ENCODE measurements at places on chromosomes 1 and 21.

DNA sequence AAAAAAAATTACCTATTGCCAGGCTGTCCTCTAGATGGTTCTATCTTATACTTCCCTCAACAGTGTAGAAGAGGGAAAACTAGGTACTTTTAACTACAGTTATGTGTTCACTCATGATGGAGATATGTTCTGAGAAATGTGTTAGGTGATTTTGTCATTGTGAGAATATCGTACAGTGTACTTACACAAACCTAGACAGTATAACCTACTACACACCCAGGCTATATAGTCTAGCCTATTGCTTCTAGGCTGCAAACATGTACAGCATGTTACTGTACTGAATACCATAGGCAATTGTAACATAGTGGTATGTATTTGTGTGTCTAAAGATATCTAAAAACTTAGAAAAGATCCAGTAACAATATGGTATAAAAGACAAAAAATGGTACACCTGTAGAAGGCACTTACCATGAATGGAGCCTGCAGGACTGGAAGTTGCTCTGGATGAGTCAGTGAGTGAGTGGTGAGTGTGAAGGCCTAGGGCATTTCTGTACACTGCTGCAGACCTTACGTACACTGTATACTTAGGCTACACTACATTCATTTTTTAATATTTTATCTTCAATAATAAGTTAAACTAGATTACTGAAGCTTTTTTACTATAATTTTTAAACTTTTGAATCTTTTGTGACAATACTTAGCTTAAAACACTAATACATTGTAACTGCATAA lies 13.2 kb downstream of the MGST3 start:
- DNase-seq = no peak

GRCh38 chr21:38183961-38184360 lies 72.8 kb upstream of the KCNJ15 start:
- DNase-seq = no peak

DNA sequence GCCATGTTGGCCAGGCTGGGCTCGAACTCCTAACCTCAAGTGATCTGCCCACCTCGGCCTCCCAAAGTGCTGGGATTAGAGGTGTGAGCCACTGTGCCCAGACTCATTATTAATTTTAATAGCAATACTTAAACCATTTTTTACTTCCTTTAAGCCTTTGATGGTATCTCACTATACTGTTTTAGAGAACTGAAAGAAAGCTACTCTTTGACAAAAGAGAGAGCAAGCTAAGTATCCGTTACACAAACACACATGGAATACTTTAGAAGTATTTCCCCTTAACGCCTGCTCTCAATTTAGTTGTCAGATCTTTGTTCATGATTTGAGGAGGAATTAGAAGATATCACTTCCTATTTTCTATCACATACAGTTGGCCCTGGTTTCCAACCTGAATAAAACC lies 189.4 kb downstream of the COP1 start:
- DNase-seq = no peak

- DNase-seq = no peak
Observed at GRCh38 chr1:9760824-9761223, 62.9 kb downstream of the CLSTN1 start.

DNA sequence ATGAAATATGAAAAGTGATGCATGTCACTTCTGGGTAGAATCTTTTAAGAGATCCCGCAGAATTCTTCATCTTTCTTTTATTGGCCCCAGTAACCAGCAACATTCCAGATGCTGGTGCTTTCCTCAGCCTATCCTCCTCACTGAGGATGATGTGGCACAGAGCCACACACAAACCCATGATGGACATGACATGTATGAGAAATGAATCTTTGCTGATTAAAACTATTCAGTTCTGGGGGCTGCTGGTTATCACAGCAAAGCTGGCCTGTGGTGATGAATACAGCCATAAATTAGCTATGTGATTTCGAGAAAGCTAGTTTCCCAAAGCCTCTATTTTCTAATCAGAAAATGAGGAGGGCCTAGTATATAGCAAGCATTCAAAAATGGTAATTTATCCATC lies 8.3 kb upstream of the ERICH3 start:
- no peak for DNase-seq

DNA sequence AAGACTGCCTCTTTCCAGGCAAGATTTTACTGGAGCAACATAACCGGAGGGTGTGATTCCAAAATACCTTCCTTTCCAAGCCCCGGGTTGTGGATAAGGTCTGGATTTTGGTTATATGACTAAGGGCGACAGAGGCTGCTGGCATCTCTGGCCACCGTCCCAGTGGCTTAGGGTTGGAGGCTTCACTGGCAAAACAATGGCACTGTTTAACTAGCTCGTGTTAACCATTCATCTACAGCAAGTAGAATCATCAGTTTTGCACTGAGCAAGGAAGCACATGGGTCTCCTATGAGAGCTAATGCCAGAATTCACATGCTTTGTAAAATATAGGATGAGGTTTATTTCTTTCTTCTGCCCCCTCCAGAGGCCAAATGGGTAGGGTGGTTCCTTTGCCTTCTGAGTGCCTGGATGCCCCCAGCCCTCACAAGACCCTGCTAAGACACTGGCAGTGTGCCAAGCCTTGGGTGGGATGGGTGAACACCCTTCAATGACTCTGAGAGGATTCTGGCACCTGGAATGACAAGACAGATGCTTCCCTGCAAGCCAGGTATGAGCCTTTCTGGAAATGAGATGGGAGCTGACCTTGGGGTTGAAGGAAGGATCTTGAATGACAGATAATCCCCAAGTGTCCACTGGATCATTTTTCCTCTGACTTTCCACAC lies 36.8 kb downstream of the DHCR24 start:
- DNase-seq = no peak

- DNase-seq = no peak
Observed at GRCh38 chr1:50959303-50959912, 659 bp downstream of the FAF1 start.

GRCh38 chr1:238191170-238191569 lies 300.4 kb upstream of the ZP4 start:
- DNase-seq = no peak

DNA sequence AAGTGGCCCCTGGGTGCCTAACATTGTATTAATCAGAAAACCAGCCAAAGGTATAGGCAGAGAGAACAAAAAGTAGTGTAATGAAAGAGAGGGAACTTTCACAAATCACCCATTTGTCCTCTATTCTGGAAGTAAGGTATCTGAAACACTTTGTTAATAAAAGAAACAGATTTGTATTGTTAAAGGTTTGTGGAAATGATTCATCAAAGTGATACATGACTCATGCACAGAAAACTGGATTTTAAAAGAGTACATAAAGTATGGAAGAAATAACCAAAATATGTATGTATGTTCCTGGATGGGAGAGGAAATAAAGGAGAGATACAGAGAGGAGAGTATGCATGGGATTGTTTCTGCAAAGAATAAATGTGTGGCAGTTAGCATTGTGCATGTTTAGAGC lies 126.8 kb downstream of the RGS21 start:
- no peak for DNase-seq

DNA sequence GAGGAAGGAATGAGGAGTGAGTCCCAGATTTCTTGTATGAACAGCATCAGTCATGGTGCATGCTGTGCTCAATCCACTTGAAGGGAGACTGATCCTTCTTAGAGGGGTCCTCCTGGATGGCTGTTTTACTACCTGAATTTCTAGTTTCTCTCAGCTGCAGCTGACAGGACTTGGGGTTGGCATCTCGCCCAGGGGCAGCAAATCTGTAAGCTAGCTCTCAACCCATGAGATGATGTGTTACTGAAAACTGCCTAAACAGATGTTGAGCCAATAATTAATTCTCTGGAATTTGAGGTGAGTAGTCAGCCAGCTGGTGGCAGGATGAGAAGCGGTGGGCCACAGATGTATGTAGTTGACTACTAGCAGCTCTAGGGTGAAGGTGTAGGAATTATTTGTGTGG lies 19.6 kb downstream of the BACH1 start:
- DNase-seq = no peak

- DNase-seq = no peak
Observed at GRCh38 chr1:58432851-58433668, 113.5 kb downstream of the OMA1 start.

- no peak for DNase-seq
Observed at GRCh38 chr1:244962130-244962529, 97.8 kb upstream of the HNRNPU start.

DNA sequence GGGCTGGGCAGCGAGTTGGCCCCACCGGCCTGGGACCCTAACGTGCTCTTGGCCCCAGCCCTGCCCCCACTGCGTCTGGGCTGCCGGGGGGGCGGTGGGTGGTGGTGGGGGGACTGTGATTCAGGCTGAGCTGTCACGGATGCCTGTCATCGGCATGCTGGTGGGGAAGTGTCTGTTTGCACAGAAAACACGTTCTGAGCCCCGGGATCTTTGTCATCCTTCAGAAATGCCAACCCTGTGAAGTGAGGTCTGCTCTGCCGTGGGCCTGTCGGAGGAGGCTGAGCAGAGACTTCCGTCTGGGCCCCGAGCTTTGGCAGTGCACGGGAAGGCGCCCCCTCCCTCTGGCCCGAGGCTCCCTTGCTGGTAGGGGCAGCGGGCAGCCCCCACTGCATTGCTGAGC lies 24.3 kb upstream of the PLCH2 start:
- DNase-seq = no peak

DNA sequence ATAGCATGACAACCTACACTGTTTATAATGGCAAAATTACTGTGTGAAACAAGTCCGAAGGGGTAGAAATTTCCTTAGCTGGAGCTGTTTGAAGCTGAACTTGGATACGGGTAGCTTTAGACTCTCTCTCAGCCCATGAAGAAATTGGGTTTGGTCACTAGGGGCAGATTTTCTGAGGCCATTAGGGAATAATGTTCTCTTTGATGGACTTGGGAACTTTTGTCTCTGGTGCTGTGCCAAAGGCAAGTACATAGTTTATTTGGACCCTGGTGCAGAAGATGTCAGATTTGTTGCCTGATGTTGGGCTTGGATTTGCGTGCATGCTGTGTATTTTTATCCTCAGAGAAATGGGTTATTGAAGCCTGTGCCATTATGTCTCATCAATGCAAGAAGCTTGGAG lies 109.6 kb downstream of the VPS13D start:
- DNase-seq = no peak

GRCh38 chr1:17192394-17193221 lies 12.3 kb upstream of the PADI1 start:
- no peak for DNase-seq

DNA sequence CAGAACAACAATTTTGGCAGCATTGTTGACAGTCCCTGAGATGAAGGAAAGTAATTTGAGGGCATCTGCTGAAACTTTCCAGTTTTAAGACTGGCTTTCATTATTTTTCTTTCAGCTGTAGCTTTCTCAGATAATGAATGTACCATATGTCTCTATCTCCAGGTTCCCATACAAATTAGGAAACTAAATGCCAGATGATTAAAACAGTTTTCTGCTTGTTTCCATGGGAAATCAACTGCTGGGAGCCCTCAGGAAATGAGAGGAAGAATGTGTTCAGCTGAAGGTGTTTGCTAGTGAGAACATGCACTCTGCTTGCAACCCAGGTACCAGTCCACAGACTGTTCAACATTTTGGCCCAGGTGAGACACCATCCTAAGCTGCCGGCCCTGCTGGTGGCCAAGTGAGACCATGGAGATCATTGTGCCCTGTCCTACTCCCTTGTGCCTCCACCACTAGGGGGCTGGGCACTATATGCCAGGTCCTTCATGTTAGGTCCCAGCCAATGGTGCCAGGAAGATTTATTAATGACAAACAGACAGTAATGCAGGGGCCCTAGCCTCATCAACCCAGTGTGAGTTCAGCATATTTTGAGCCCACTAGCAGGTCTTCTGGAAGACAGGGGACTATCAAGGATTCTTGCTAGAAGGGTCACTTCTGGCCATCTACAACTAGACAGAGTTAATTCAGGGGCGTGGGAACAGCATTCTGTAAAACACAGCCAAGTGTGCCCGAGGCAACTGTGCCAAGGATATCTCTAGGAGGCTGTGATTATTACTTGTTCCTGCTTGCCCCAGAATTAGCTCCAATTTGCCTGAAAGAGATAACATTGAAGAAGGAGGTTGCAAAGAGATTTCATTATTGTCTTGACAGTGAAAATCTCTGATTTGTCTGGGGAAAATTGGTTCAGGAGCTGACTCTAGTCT lies 17.0 kb upstream of the LRRC8C start:
- DNase-seq = no peak

GRCh38 chr1:47855230-47855629 lies 142.0 kb downstream of the TRABD2B start:
- DNase-seq = no peak

DNA sequence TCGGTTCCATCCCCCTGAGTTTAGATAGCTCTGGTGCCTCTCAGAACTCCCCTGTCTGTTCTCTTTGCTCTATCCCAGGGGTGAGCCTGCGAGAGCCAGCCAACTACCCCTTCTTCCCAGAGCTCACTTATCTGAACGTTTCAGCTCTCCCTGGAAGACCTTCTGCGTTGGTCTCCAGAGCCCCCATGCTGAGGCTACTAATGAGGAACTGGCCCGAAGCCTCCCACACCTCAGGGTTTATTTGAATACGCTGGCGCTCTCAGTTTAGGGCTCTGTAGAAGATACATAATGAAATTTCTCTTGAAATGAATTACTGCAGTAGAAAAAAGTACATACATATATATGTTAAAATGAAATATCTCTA lies 43.5 kb downstream of the TCEANC2 start:
- DNase-seq = no peak

- no peak for DNase-seq
Observed at GRCh38 chr21:46555225-46555617, 49.7 kb downstream of the S100B start.

DNA sequence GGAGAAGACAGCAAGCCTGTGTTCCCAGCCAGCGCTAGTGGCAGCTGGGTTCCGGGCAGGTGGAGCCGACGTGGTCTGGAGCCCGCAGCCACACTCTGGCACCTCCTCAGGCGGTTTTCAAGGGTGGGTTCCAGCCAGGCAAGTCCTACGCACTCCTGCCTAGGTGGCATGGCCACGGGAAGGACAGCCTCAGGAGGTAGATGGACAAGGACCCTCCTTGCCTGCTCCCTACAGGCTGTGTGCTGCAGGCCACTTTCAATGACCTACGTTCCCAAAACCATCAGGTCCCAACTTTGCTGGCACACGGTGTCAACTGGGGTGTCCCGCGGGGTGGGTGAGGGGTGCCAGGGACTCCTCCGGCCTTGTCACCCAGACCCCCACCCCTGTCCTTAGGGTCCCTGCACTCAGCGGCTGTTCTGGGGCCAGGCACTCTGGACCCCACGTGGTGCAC lies 6.7 kb upstream of the PTGER3 start:
- no peak for DNase-seq

All from stimulated activated CD8-positive, alpha-beta memory T cell treated with anti-CD3 and anti-CD28 coated beads, Interleukin-15, amount 100 ng/mL, for 1 hour (primary cell).